HuH-7 (cell line): ENCODE measurements at places on chromosomes 3 and 15.

DNA sequence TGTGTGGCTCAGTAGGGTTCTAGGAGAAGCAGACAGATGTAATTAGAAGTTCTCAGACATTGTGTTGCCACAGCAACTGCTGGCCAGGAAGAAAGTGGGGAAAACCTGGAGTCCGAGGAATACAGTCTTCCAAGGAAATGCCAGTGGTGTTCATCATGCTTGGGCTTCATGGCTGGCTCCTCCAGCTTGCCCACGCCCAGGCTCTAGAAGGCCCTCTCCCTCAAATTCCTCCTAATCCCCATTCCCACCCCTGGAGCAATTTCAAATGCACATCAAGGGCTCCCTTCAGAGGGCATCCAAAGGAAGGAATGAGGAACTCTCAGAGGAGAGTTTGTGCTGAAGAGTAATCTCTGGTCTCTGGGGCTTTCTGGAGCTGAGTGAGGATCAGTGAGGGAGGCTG is 21.9 kb downstream of the FSTL1 start:
- no peak for DNase-seq

GRCh38 chr3:110788794-110789193 is 282.8 kb upstream of the NECTIN3 start:
- no peak for DNase-seq

DNA sequence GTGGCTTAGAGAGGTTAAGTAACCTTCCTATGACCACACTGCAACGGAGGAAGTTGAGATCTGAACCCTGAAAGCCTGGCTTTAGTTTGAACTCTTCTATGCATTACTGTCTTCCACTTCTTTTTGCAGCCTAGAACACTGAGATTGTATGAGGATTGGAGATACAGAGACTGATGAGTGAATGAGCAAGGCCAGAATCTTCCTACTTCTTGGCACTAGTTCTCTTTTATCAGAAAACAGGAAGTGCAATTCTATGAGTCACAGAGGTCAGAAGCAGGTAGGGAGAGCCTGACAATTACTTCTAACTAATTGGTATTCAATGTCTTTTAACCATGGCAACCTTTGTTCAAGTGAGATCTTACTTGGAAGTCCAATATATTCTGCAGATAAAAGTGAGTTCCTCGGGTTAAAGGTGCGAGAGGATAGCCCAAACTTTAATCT is 219.0 kb downstream of the SHQ1 start:
- no peak for DNase-seq

DNA sequence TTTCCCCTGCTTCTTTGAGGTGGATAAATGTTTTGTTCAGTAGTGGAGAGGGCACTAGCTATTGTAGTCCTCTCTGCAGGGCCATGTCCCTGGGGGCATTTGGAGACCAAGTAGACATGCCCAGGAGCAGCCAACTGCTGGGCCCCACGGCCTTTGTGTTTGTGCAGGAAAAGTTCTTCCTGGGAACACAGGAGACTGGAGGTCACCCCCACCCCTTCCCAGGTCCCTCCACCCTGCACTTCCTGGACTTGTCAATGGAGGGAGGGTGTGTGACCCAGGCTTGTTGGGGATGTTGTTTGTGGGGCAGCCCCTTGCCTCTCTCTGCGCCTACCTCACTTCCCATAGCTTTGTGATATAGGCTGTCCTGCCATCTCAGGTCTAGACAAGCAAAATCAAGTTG is 317.0 kb upstream of the LRRFIP2 start:
- DNase-seq = no peak

- DNase-seq = no peak
Observed at GRCh38 chr15:75064846-75065245, 41.5 kb downstream of the PPCDC start.

DNA sequence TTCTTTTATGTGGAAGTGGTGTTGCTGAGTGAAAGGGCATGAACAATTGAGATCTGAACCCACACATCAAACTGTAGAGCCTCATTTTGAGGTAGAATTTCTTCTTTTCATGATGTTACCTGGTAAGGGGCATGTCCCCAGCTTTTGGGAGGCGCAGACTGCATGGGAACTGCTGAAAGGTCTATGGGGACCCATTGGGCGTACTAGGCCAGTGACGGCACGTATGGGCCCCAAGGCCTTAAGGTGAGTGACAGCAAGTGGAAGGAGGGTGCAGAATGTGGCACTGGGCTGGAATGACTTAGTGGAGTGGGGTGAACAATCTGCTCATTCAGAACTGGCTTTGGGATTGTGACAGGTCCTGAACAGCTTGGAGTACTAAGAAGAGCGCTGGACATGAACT is 123.6 kb upstream of the RGMA start:
- no peak for DNase-seq

DNA sequence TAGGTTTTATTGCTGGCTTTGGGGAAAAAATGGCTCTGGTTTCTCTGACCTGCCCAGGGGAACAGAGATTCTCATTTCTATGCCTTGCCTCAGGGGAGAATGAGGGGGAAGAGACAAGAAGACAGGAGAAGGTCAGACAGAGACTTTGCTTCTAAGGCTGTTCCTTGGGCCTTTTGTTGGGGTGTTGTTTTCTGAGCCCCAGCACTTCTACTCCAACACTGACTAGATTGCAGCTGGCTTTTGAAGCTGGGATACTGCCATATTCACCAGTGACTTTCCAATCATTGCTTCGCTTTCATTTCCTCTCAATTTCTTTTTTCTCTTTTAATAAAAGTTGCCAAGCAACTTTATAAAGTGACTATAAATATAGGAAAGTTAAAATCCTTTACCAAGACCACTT is 143.2 kb upstream of the ARHGEF26 start:
- DNase-seq = no peak

DNA sequence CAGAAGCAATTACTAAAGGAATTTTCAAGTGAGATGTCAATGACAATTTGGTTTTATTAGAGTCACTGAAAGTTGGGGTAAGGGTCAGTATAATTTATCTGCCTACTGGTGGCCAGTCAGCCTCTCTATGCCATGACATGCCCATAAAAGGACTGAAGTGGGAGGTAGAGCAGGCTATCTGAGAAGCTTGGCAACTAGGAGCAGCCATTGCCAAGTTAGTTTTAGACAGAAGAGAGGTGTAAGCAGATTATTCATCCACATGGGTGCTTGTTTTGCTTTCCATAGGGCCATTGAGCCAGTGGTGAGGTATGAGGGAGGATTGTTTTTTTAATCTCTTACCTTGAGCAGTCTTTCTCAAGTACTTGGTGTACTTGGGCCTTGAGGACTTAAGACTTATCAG is 8.1 kb upstream of the RBP1 start:
- no peak for DNase-seq

- no peak for DNase-seq
Observed at GRCh38 chr3:66415867-66416428, 84.9 kb downstream of the LRIG1 start.

GRCh38 chr3:128420289-128420688 is 46.4 kb downstream of the DNAJB8 start:
- DNase-seq = no peak

DNA sequence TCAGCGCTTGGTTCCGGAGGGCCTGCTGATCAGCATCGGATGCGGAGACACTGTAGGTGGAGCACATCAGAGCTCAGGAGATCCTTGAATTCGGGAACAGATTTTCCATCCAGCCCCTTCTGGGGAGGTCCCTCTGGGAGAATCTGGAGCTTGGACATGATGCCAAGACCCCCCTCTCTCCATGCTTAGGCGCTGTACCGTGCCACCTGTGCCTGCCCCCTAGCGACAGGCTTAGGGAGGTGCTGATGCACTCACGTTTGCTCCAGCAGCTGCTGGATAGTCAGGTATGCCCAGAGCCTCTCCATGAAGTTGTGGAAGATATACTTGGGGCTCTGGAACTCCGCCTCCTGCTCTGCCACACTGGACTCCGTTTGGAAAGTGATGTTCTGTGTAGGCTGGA is 9.7 kb downstream of the ITIH4 start:
- DNase-seq = peak; percentile 63

- DNase-seq = no peak
Observed at GRCh38 chr15:78130466-78131294, 565 bp downstream of the CIB2 start.

GRCh38 chr3:30548600-30548999 is 57.8 kb upstream of the TGFBR2 start:
- no peak for DNase-seq

DNA sequence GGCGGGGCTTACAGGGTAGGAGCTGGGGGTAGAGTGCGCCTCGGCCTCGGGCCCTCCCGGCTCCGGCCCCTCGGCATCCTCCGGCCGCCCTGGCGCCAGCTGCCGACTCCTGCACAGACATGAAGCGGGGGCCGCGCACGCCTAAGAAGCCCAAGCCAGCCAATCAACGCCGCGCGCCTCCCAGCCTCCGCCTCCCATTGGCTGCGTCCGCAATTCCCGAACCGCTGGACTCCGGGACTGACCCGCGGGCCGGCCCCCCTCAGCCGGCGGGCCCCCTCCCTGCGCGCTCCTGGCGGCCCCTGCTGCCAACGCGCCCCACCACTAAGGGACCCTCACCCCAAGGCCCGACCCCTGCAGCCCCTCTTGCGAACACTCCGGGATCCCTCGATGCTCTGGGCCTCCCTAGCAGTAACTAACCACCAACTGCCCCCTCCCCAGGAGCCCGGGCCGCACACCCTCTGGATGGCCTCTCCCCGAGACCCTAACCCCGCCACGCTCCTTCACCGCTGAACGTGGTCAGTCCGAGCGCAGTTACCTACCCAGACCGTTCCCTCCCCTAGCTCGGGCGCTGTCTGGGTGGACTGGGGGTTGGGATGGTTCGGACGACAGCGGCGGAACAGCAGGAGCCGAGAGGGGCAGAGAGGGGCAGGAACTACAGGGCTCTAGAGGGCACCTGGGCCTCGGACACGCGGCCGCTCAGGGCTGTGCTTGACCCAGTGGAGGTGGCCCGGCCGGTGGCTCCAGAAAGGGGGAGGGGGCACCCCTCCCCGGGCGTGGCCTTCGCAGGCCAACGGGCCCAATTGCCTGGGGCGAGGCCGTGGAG is 5.0 kb downstream of the GATA2 start:
- peak; percentile 100 for DNase-seq
